ENCODE measurements at places on chromosomes 3 and 15.
A peak's percentile ranks its signal among the peaks of the same experiment; 100 is the strongest.

GRCh38 chr3:186361246-186361761, 730 bp downstream of the DGKG start:
- DNase-seq = no peak

DNA sequence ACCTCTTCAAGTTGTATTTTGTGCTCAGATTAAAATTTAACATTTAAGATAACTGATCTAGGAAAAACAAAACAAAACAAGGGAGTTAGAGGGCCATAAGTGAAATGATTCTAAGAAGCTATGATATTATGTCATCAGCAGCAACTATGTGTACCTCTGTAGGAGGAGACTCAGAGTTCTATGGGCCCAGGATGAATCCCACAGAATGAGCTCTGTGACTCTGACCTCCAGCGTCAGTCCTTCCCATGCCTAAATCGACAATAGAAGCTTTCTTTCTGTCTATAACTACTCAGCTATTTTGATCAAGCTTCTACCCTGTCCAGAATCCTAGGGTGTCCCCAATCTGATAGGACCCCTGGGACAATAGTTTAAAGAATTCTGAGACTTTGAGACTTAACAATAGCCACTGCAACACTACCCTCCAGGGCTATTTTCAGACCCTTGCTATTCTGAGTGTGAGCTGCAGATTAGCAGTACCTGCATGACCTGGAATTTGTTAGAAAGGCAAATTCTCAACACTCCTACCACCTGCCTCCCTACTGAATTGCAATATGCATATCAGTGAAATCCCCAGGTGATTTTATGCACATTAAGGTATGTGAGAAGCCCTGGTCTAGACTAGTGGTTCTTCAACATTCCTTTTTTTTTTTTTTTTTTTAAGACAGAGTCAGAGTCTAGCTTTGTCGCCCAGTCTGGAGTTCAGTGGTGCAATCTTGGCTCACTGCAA, 66.7 kb downstream of the ARHGAP31 start:
- DNase-seq = no peak

DNA sequence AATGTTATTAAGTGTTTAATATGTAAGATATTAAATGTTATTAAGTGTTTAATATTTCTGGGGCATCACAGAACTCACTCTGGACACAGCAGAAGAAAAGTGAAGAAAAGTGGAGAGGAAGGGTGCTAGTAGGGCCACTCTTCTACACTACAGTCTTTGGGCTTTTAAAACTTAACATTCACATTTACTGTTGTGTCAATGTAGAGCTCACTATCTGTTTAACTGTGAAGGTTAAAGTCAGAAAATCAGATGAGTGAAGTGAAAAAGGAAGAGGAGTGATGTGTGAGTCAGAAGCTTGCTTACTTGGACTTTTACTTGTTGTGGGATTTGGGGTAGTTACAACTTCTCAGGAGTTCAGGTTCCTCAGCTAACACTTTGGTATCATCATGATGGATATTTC, 145.3 kb upstream of the DNAJC19 start:
- no peak for DNase-seq

- DNase-seq = no peak
Observed at GRCh38 chr15:40948706-40949473, 4.4 kb upstream of the CHAC1 start.

DNA sequence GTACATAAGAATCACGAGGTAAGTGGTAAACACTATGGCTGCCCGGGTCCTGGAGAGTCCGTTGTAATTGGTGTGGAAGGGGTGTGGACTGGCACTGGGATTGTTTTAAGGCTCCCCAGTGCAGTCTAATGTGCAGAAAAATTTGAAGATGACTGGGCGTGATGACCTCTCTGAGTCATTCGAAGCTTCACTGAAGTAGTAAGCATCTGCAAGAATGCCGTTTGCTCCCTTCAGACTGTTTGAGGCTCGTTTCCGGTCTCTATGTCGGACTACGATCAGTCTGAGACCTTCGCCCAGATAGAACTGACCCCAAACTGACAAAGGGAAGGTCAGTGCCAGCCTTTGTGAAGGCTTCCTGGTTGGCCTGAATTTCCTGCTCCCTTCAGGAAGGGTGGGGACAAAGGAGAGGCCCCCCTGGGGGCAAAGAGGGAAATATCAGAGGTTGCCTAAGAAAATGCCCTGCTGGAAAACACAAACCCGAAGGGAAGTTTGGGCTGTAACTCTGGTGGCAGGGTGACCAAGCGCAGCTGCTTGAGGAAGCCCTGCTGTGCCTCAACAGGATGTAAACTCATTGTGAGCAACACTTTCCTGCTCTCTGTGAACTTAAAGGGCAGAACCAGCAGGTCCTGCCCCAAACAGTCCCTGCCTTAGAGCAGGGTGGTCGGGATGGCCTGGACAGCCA, 34.6 kb downstream of the BTD start:
- DNase-seq = no peak

- DNase-seq = no peak
Observed at GRCh38 chr3:54424292-54424691, 301.9 kb downstream of the CACNA2D3 start.

DNA sequence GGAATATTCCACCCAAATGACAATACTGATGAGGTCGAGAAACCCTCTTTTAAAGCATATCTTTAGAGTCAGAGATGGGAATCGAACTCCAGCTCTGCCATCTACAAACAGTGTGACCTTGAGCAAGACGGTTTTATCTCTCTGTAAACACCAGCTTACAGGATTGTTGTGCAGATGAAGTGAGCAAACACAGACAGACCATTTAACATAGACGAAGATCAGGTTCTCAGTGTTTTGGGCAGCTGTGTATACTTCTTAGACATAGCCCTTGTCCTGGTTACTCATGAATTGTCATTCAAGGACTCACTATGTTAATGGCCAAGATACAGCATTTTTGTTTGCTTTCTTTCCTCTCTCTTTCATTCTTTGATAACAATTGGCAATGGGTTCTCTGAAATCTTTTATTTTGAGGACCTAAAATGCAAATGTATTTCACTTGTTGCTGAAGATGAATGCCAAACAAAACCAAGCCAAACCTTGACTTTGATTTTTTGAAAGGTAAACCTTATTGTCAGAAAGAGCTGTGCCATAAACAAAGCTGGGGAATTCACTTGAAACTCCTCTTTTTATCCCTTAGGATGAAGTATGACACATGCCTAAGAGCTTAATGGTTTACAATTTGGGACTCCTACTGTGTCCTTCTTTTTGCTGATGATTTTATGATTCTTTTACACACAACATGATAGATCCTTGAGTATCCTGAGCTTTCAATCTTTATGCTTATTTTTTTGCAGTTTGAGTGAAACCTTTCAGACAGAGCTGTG, 250.0 kb upstream of the PDZRN3 start:
- DNase-seq = no peak

GRCh38 chr3:136326316-136326715, 76.2 kb downstream of the PCCB start:
- no peak for DNase-seq

GRCh38 chr15:100349696-100350433, 8.1 kb upstream of the ADAMTS17 start:
- DNase-seq = peak; percentile 63

DNA sequence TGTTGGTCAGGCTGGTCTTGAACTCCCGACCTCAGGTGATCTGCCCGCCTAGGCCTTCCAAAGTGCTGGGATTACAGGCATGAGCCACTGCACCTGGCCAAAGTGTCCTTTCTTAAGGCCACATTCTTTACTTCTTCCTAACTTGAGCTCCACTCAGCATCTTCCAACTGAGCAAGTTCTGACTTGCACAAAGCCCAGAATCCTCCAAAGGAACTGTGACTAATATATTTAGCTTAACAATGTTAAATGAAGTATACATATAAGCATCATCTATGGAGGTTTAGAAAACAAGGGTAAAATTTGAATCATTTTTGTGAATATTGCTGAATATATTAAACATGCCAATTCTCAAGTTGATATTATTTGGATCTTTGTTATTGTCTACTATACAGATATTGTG, 93.7 kb downstream of the SHQ1 start:
- DNase-seq = no peak

- no peak for DNase-seq
Observed at GRCh38 chr15:99895956-99896311, 162.7 kb upstream of the LYSMD4 start.

DNA sequence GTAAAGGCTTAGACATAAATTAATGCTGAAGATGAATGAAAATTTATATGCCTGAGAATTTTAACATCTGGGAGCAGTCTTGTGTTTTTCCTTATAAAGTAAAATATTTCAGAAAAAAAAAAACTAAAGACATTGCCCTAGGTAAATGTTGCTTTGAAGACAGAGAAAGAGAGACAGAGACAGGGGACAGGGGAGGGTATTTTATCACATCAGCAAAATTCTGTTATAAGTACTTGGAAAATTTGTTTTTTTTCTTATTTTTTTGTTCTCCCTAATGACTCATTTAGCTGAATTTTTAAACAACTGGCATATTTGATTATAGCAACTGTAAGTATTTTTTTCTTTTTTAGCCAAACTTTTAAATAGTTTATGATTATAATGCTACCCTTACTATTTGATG, 1540.6 kb upstream of the GBE1 start:
- no peak for DNase-seq

DNA sequence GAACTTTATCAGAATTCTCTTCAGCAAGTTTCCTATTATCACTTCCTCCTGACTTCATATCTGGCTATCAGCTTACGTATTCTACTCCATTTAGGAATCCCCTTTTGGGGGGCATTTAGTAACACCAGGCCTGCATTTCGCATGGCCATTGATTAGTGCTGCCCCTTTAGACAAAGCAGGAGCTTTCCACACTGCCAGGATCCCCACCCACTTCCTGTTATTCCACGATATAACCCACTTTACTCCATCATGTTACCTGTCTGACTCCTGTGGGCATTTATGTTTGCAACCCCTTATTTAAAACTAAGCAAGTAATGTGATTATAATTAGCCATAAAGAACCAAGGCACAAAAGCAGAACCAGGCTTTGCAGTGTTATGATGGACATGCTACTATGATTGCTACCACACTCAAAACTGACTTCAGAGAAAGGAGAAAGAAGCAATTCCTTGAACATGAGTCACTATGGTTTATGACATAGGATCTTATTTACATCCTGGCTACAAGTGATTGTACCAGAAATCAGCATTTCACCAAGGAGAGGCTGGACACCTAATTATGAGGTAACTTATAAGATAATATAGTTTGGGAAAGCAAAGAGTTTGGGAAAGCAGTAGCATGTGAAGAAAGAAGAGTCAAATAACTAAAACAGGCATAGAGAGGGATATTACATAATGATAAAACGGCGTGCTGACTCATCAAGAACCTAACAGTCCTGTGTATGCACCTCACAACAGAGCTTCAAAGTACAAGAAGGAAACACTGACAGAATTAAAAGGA, 96.3 kb downstream of the IGSF11 start:
- no peak for DNase-seq

DNA sequence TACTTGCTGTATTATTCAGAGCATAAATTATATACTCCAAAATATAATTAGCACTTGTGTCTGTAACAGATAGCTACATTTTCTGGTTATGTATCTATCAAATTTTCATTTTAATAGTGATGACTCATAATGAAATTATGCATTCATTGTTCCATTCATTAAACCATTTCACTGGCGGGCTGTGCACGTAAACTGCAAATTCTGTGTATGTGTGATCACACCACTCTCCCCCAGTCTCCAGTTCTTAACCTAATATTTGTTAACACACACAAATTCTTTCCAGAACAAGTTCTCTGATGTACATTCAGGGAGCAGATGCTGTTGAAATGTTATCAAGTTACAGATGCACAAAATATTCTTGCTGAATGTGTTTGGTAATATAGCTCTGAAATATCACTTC, 3.8 kb upstream of the KCNMB2 start:
- no peak for DNase-seq

DNA sequence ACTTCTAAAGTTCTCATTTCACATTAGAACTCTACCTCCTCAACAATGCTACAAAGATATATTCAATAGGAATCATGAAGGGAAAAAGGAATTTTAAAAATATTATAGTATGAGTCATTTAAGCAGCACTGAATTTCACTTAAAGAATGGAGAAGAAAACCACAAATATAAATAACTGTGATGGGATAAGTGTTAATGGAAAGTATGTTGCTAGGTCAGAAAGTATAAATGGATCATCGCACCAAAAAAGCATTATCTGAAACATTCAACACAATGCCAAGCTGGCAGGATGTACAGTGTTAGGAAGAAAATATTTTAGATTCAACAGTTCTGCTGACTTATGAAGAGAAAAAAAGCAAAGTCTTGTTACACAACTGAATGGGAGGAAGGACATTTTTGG, 101.4 kb downstream of the TFG start:
- no peak for DNase-seq

- DNase-seq = no peak
Observed at GRCh38 chr15:68107142-68107541, 53.0 kb downstream of the PIAS1 start.

DNA sequence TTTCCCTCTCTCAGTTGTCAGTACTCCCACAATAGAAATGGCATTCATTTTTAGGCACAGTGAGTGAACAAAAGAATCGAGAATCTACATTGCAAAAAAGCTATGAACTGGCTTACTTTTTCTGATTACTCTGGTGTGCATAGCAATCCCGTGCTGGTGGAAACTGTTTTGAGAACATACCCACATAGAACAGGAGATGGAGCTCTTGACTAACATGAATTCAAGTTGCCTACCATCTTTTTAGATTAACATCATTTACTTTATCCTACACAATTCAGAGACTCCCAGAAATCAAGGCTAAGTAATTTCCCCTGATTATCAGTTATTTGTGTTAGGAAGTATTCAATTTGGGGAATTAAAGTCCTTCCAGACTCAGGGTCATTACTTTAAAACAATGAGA, 326.6 kb downstream of the ARPP21 start:
- no peak for DNase-seq

DNA sequence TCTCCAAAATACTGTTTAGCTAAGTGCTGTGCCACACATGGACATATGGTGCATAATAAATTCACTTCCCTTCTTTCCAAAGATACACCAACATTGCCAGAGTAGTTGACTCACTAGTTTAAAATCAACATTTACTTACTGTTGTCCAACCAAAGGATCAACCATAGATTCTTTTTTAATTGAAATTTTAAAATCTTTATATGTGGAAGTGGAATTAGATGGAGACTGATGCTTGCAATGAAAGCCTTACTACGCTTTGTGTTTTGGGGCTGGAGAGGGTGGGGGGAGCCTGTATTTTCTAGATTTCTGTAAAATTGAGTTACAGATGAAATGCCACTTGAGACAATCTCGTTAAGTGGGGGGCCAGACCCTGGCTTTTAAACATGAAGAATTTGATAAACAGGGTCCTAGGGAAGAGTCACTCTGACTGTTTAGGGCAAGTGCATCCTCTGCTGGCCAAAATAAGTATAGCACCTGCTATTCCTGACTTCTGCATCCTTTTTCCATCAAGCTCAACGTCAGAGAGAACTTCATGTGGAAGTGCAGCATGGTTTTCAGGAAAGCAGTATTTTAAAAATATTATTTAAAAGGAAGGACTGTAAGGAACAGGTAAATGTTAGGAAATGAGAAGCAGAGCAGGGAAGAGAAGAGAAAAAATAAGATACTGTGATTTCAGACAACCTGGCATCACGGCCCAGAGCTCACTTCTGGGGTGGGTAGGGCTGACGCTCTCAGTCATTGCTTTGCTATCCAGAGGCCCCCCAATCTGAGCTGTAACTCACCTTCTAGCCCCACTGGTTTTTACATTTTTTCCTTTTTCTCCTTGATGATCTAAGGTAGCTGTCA, 76.7 kb downstream of the BOC start:
- DNase-seq = no peak

GRCh38 chr3:55122312-55122711, 194.5 kb upstream of the LRTM1 start:
- no peak for DNase-seq

- DNase-seq = no peak
Observed at GRCh38 chr3:29557825-29558224, 277.0 kb downstream of the RBMS3 start.

All from stimulated activated CD4-positive, alpha-beta T cell treated with anti-CD3 and anti-CD28 coated beads, Interleukin-1b, Interleukin-23, amount 100 ng/mL, for 1 hour (primary cell).